ENCODE measurements at places on chromosomes 16 and 17.

GRCh38 chr17:49995055-49995738 lies at the start of gene DLX3:
DLX3 (minus strand) TSS chr17:49995224; CDS start chr17:49994998, 226 bp downstream.
- peak; percentile 92 for DNase-seq

DNA sequence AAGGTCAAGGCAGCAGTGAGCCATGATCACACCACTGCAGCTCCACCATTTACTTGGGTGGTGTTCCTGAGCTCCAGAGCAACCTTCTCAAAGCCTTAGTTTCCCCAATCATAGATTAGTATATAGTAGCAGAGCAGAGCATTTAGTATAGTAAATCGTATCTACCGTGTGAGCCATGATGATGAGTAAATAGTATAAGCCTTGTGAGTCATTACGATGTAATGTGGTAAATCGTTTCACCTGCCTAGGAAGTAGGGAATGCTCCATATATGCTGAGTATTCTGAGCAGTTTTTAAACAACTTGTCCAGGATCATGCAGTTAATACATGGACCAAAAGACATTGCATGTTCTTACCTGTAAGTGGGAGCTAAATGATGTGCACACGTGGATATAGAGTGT lies 66.4 kb downstream of the SCNN1B start:
- no peak for DNase-seq

GRCh38 chr17:44931376-44931775 lies 16.1 kb upstream of the GFAP start:
- DNase-seq = no peak

DNA sequence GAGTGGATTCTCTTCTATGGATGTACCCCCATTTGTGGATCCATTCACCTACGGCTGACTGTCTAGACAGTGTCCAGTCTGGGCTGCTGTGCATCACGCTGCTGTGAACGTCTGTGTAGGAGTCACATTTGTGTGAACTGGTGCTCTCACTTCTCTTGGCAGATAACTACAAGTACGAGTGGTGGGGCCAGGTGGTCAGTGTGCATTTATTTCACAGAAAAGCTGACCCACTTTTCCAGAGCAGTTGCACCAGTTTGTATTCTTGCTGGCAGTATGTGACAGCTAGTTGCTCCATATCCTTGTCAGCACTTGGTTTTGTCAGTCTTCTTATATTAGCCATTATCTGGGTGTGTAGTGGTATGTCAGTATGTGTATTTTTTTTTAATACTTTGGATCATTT lies 28.4 kb downstream of the FOXK2 start:
- no peak for DNase-seq

DNA sequence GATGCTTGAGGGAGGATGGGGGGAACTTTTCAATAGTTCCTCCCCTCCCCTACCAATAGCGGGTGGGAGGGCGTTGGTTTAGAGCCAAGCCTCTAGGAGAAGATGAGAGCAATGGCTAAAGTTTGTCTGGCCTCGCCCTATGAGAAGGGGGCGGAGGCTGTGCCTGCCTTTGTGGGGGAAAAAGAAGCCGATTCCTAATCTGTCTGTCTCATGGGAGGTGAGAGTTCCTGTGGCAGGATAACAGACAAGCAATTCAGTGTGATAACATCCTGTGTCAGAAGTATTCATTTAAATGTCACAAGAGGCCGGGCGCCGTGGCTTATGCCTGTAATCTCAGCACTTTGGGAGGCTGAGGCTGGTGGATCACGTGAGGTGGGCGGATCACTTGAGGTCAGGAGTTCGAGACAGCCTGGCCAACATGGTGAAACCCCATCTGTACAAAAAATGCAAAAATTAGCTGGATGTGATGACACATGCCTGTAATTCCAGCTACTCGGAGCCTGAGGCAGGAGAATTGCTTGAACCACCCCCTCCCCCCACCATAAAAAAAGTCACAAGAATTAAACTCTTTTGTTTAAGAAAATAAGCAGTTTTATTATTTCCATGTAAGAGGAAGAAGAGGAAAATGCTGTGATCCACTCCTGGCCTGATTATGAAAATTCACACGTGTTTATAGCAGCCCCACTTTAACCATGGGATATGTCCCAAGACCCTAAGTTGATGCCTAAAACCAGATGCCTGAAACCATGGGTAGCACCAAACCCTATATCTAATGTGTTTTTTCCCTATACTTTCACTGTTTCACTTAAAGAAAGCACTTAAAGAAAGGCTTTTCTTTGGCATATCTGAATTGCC lies 1.7 kb downstream of the SLFN5 start:
- DNase-seq = peak; percentile 34

DNA sequence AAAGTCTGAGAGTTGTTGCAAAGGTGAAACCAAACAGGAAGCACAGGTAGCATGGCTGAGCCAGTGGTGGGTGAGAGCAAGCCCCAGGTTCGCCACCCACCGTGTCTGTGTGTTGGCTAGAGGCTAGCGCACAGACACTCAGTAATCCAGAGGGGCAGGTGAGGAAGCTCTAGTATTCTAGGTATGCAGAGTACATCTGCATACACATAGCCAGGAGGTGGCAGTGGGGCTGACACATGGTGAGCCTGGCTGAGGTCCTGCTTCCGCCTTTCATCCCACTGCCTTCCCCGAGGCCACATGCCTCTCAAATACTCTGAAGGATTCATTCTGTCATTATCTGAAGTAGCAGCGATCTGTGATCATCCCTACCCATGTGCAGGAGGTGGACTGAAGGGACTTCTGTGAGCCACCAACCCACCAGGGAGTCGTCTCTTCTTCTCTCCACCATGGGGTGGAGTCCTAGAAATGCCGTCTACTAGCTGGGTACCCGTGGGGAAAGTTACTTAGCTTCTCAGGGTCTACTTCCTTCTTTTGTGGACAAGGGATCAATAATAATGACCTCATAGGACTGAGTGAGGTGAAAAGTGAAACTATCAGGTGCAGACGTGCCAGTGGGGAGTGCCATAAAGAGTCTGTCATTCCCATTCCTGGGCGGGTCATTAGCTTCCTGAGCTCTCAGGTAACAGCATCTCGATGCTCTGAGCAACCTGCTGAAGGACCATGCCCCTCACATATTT lies 36.0 kb upstream of the ICAM2 start:
- DNase-seq = no peak

- no peak for DNase-seq
Measured at GRCh38 chr17:8670421-8670820, 39.9 kb upstream of the MYH10 start.

DNA sequence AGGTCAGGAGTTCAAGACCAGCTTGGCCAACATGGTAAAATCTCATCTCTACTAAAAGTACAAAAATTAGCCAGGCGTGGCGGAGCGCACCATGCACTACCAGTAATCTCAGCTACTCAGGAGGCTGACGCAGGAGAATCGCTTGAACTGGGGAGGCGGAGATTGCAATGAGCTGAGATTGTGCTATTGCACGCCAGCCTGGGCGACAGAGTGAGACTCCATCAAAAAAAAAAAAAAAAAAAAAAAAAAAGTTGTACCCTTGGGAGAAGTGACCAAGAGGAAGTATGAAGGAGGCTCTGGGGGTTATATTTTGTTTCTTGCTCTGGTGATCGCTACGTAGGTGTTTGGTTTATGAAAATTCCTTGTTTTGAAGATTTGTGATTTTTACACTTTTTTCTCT lies 66.3 kb downstream of the LITAF start:
- DNase-seq = no peak

- peak; percentile 73 for DNase-seq
Measured at GRCh38 chr16:4846503-4846900, 586 bp downstream of the GLYR1 start.

DNA sequence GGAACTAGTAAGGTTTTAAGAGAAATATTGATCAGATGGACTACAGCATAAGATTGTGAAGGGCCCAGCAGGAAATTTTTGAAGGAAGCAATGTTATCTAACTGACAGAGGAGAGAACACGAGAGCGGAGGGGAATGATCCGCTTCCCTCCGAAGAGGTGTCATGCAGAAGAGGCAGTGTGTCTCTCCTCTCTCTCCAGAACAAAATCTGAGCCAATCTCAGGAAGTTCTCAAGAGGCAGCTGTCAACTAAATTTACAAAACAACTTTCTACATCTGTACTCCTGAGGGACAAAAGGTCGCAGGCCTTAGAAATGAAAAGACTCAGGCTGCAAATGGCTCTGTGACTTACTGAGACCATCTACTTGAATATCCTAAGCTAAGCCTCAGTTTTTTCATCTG lies 224.6 kb upstream of the CDH5 start:
- DNase-seq = no peak

- DNase-seq = no peak
Measured at GRCh38 chr16:88569614-88569984, 604 bp upstream of the ZC3H18 start.

DNA sequence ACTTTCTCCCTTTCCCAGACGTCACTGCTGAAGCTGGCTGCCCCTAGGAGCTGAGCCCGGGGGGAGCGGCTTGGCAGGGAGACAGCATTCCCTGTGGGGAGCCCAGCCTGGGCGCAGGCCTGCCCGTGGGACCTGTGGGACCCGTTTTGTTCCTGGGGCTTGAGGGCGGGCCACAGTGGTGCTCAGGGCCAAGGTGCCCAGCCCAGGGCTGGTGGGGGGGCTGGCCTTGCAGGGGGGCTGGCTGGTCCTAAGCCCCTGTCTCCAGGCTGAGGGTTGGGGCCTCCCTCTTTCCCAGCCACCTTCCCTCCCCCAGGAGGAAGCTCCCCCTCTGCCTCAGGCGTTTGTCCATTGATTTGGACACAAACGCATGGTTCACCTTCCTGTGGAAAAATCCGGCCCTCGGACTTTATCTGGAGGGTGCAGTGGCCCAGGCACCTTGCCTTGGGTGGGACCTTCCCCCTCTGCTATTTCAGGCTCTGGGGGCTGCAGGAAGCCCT lies 4.4 kb downstream of the NHERF2 start:
- no peak for DNase-seq

DNA sequence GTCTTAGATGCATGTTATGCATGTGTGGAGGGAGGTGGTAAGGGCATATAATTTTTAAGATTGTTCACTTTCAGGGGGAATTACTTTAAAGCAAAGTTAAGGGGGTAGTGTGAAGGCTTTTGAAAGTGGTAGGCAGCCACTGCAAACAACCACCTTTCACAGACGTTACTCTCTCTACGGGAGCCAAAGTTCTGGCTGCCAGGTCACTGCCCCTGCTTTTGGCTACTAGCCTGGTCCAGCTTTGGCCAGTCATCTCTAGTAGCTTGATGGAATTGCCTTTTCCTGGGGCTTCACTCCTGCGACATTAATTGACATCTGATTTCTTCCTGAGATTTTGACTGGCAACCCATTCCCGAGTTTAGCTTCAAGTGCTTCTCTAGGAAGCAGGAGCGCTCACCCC lies 397.5 kb downstream of the CDH11 start:
- DNase-seq = no peak

DNA sequence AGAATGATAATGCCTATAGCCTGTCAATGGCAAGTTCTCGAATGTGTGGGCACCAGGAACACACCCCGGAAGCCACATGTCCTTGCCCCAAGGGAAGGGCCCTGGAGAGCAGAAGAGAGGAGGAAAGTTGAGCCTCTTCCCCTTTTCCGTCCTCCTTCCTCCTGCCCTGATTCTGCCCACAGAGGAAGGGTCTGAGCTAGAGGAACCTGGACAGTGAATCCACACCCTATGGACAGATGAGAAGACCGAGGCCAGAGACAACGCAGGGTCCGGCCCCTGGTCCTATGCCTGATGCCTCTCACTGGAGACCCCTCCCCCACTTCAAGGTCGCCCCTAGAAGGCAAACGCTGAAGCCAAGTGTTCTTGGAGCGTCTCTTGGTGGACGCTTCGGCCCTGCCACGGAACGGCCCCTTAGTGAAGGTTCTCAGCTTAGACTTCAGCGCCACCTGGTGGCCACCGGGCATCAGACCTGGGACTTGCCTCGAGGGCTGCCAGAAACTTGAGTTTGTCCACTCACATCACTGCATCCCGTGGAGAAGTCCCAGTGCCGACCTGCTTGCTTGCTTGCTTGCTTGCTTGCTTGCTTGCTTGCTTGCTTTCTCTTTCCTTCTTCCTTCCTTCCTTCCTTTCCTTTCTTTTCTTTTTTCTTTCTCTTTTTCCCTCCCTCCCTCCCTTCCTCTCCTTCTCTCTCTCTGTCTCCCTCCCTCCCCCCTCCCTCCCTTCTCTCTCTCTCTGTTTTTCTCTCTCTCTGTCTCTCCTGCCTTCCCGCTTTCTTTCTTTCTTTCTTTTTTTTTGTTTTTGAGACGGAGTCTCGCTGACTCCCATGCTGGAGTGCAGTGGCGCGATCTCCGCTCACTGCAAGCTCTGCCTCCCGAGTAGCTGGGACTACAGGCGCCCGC lies 20.6 kb upstream of the SPNS3 start:
- DNase-seq = peak; percentile 92

- no peak for DNase-seq
Measured at GRCh38 chr17:65857718-65858117, 296.3 kb upstream of the AXIN2 start.

DNA sequence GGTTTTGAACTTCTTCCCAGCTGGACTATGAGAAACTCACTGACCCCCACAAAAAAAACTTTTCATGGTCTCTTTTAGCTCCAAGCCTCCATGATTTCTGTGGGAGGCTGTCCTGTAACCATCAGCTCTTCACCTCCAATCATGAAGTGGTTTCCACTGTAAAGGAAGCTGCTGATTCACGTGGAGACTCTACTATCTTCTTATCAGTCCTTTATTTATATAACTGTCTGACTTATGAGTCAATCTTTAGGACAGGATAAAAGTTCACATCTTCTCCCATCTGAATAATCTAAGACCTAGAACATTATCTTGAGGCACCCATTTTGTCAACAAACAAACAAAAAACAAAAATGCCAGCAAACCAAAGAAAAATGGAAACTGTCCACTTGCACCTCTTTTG lies 409.9 kb downstream of the SLC39A11 start:
- DNase-seq = no peak

DNA sequence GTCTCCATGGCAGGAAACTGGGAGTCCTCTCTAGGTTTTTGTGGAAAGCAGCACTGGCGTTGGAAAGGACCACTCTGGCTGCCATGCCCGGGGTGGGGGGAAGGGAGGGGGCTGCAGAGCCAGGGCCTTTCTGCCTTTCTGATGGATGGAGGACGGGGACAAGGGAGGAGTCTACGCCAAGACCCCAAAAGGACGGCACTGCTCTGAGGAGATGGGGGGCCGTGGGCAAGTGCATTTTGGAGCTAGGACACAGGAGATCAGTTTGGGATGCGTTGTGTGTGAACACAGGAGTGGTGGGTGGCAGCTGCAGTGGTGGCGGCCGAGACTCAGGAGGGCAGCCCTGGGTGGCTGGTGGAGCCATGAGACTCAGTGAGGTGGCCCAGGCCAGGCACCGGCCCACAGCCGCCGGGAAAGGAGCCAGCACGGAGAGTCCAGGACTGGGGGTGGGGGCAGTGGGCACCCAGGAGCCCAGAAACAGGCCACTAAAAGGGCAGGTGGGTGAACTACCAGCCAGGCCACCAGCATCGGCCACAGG lies 2.0 kb downstream of the CENPX start:
- DNase-seq = no peak

- DNase-seq = no peak
Measured at GRCh38 chr17:5686074-5686635, 101.8 kb upstream of the NLRP1 start.

GRCh38 chr16:87410968-87411367 lies 18.8 kb downstream of the MAP1LC3B start:
- no peak for DNase-seq

DNA sequence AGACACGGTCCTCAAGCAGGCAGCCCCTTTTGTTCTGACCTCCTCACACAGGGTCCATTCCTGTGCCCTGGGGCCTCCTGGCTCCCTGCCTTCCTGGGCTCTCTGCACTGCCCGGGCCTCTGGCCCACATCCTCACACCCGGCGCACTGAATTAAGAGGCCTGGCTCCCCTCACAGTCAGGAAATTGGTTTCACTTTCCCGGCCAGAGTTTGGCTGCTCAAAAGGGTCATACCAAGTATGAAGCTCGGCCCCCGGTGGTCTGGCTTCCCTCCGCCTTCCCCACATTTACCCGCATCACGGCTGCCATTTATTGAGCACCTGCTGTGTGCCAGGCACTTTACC lies 220.0 kb downstream of the NTN1 start:
- DNase-seq = no peak

Measured in KBM-7 (cell line).